Caki2 (cell line): ENCODE measurements at places on chromosomes 11 and 22. TPM values are rescaled to one million over a fixed set of nuclear protein-coding genes. Genes with fewer than 3 reads are reported as not detected.
A peak's percentile ranks its signal among the peaks of the same experiment; 100 is the strongest.

GRCh38 chr11:131518305-131518838, 148.0 kb downstream of the NTM start:
- DNase-seq: no peak

DNA sequence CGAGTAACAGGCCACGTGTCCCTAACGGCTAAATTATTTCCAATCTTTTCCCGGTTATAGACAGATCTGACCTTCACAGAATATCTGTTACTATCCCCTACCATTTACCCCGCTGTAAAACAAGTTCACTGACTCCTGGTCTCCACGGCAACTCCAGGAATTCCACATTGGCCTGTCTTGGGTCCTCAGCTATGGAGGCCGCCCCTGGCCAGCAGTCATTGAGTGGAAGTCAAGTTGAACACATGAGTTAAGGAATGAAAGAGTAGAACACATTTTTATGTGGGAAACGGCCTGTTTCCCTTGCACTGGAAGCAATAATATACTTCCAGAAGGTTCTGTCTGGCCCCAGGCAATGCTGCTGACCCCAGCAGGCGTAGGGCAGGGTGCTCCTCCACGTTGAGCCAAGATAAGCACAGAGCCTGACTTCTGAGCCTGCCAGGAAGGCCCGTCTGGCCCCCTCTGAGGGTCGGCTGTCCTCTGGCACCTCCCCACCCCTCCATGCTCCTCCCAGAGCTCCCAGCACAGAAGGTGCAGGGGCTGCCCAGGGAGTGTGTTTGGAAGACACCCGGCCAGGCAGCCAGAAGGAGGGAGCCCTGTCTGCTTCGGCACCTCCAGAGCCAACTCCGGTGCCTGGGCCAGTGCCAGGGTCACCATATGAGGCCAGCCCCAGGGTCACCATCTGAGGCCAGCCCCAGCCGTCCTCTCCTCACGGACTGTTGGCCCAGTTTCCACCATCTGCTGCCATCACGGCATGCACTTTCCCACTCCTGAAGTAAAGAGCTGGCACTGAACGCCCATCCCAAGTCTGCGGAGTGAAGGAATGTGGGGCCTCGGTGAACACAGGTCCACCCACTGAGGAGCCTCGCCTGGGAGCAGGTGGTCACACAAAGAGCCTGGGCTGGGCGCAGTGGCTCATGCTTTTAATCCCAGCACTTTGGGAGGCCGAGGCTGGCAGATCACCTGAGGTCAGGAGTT, 813.2 kb downstream of the BRD1 start:
- DNase-seq: no peak

GRCh38 chr22:31253949-31254348, 38.3 kb downstream of the PIK3IP1 start:
- no peak for DNase-seq

DNA sequence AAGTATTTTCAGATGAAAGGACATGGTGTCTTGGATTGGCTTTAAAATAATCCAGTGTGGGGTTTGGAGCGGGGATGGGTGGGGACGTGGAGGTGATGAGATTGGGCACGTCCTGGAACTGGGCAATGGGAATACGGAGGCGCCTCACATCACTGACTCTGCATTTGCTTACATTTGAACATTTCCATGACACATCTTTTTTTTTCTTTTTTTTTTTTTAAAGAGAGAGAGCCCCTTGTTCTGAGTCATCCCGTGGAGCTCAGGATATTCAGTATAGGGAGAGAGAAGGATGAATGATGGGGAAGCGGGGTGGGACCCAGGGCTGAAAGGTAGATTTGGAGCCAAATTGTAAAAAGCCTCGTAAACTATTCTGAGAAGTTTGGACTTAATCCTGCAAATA, 142.7 kb downstream of the FBXO7 start:
- peak; percentile 41 for DNase-seq

DNA sequence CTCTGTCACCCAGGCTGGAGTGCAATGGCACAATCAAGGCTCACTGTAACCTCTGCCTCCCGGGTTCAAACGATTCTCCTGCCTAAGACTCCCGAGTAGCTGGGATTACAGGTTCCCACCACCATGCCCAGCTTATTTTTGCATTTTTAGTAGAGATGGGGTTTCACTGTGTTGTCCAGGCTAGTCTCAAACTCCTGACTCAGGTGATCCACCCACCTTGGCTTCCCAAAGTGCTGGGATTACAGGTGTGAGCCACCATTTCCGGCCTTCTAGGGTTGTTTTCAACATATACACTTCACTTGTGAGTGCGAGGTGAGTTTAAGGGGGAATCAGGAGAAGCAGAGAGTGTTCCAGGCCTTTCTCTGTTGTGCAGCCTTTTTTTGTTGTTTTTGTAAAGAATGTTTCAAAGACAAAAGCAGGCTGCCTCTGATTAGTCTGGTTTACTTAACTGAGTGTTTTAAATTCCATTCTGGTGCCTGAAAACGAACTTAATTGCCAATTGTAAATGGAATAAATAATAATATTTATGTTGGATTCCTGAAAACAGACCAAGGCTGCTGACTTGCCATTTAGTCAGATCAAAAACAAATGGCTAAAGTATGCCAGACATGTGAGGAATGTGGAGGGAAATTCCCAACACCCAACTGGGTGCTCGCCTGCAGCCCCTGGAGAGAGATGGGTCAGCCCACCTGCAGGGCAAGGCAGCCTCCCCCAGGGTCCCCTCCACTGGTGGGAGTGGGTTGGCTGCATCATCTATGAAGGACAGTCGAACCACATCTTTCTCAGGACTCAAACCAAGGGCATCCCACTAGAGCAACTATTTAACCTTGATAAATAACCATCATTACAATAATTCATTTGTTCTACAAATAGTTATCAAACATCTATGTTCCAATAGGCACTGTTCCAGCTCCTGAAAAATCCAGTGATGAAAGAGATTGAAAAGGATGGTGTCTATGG, 4.6 kb upstream of the RANGAP1 start:
- peak; percentile 91 for DNase-seq

GRCh38 chr11:84384731-84385130, 1098.6 kb upstream of the CCDC90B start:
- DNase-seq: peak; percentile 17

DNA sequence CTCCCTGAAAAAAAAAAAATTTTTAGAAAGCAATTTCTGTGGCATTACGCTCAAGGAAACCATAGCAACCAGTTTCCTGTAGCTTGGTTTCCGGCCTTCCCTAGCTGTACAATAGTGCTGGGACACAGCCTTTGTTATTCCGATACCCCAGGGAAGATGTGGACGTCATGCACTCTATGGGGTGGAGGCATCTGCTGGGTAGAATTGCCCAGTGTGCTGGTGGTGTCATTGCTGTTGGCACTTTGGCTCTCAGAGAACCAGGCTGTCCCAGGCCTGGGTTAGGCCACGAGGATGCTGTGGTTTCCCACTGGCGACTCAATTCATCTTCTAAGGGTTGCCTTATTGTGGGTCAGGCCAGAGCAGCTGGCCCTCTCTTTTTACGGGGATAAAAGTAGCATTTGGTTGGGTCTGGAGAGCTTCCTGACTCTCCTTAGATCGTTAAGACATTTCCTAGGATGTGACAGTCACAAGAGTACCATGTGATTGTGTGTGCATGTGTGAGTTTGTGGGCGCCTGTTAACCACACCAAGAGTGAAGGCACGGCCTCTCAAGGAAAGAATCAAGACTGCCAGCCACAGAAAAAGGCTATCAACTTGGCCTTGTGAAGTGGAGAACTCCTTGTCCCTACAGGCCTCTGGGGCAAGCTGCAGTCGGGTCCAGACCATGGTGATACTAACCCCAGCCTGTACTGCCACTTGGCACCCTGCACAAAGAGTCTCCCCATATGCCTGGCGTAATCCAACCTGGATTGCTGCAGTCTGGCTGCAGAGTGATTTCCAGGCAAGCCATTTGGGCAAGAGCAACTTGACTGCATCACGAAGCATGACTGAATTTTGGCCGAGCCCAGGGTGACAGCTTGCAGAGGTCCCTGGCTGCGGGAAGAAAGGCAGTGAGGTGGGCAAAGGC, 35.9 kb upstream of the NAV2 start:
- DNase-seq: no peak

DNA sequence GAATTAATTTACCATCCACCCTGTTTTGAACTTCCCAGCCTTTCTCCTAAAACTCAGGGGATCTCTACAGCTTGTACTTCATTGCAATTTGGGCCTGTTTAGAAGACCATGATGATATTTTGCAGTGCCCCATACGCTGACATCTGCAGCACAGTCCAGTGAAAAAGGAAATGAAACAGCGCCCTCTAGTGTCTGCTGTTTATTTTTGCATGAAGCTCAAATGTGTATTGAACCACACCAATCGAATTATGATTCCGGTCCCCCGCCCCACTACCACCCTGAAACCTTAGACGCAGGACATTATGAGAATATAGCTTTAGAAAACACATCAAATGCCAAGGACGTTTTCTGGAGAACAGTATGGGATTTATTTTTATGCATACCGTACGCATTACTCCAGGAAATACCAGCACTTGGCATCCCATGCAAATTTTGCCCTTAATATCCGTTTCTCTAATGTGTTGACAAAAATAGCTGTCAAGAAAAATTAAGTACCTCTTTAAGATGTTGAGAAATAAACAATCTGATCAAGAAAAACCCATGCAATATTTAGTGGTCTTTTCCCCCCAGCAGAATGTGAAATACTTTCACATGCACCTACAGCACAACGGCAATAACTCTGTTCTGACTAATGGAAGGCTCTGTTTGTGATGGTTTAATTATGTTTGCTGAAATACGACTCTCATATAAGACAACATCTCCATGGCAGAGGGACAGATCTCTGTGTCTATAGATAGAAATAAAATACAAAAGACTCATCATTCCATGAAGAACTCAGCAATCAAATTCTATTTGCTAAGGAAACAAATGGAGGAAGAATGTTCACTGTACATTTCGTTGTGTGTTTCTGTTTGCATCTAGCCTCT, 93.9 kb downstream of the TECTA start:
- peak; percentile 41 for DNase-seq

GRCh38 chr22:20429254-20430100, 8.1 kb downstream of the SCARF2 start:
- no peak for DNase-seq

NXPE4 gene
- total RNA-seq: not detected in 2 replicates

IFITM2 gene
- not detected in 2 replicates for total RNA-seq

CNIH2 gene
- 0.61 TPM in 1 of 2 replicates, not detected in the other for total RNA-seq
